Cardiac muscle cell (in vitro differentiated cells and primary cell): ENCODE measurements at places on chromosomes 1 and 21.

GRCh38 chr1:22259551-22260282, 116.8 kb upstream of the WNT4 start:
- H3K27ac ChIP-seq: no peak overlapping the region
- no peaks in the 10 kb centered on the region for H3K27me3 ChIP-seq
- H3K4me3 ChIP-seq: no peak overlapping the region
- peaks cover 3% of the 10 kb centered on the region for H3K4me1 ChIP-seq
- H3K36me3 ChIP-seq: no peaks in the 10 kb centered on the region

DNA sequence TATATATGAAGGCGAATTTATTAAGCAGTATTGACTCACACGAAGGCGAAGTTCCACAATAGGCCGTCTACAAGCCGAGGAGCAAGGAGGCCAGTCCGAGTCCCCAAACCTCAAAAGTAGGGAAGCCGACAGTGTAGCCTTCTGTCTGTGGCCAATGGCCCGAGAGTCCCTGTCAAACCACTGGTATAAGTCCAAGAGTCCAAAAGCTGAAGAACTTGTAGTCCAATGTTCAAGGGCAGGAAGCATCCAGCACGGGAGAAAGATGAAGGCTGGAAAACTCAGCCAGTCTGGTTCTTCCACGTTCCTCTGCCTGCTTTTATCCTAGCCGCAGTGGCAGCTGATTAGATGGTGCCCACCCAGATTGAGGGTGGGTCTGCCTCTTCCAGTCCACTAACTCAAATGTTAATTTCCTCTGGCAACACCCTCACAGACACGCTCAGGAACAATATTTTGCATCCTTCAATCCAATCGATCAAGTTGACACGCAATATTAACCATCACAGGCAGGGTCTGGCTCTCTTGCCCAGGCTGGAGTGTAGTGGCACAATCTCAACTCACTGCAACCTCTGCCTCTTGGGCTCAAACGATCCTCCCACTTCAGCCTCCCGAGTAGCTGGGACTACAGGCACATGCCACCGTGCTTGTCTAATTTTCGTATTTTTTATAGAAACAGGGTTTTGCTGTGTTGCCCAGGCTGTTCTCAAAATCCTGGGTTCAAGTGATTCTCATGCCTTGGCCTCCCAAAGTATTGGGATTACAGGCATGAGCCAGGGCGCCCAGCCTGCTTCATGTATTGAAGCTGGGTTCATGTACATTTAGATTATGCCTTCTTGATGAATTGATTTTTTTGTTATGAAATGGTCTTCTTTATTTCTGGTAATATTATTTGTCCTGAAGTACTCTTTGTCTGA, 85.3 kb downstream of the DHRS3 start:
- no peak for DNase-seq
- H3K27ac ChIP-seq: no peak overlapping the region

DNA sequence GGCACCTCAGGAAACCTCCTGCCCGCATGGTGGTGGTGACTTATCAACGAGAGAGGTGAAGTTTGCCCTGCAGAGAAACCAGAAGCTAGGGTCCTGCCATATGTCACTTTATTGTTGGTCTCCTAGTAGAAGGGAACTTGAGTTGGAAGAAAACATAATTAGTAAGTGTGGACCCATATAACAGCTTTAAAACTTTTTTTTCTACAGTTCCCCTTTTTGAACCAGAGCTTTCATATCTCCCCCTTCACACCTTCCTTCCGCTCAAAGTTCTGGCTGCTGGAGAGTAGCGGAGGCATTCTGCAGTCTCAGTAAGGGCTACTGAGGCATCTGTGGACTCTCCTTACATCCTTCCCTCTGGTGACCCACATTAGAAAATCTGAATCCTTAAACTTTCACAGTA, 48.9 kb downstream of the PHC2 start:
- peaks cover 18% of the 10 kb centered on the region for H3K4me1 ChIP-seq
- no peaks in the 10 kb centered on the region for H3K27me3 ChIP-seq
- H3K36me3 ChIP-seq: no peaks in the 10 kb centered on the region
- no peak overlapping the region for H3K27ac ChIP-seq
- DNase-seq: no peak

DNA sequence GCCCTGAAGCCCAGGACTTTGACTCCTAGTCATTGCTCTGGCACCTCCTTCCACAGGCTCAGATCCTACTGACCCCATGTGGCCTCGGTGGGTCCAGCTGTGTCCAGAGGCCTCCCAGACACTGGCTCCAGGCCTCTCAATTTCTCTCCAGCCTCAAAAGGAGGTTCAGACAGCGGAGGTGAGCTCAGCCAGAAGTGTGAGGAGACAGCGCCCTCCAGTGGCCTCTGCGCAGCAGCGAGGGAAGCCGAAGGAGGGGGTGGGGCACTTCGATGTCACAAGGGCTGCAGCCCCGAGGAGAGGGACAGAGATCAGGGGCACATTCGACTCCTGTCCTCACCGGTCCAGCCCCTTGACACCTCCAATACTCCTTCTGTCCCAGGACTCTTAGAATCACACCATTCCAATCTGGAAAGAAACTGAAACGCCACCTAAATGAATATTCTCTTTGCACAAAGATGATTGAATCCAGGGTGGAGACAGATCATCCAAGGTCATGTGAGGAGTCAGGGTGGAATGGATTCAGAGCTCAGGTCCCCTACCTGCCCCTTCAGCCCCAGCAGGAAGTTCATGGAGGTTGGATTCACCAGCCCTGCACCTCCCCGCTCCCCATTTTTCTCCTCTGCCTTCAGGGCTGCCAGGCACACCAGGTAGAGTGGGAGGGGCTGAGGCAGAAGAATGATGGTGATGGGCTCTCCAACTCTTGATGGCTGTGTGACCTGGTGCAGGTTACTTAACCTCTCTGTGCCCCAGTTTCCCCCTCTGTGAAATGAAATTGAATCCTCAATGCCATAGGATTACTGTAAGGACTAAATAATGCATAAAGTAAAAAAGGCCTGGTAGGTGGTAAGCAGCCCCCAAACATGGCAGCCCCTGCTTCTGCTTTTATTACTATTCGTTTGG, 34.8 kb upstream of the ZBTB40 start:
- peaks cover 20% of the 10 kb centered on the region for H3K27me3 ChIP-seq
- H3K4me3 ChIP-seq: no peak overlapping the region
- DNase-seq: peak; percentile 81

DNA sequence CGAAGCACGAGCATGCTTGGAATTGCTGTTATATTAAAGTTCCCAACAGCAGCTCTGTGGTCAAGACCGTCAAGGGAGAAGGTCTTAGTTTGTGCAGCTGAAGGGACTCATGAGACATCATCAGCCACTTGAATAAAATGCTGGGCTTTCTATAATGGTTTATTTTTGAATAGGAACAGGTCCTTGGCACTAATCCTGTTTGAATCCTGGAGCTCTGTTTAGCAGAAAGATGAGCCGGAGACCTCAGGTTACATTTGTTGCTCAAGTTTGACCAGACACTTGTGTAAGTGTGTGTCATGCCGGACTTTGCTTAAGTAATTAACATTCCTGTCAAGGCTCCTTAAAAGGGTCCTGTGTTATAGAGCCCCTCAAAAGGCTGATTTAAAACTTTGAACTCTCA, 186.5 kb downstream of the ROR1 start:
- no peaks in the 10 kb centered on the region for H3K36me3 ChIP-seq
- peak overlapping the region; percentile 22 for H3K27ac ChIP-seq
- H3K4me1 ChIP-seq: peaks cover 11% of the 10 kb centered on the region
- DNase-seq: no peak

DNA sequence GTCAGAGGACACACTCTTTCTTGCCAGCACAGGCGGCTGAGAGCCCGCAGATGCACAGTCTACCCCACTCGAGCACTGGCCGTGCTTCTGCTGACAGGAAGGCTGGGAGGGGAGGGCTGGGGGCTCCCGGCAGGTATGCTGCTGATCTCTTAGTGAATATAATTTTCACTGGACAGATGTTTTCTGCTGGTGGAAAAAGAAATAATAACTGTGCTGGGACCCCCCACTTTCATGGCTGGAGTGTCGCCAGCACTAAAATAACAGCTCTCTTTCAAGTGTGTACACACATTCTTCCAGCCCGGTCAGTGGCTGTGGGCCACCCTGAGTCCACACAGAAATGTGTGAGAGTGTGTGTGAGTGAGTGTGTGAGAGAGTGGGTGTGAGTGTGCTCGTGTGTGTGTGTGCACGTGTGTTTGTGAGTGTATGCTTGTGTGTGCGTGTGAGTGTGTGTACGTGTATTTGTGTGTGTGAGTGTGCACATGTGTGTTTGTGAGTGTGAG, 167.7 kb upstream of the USP24 start:
- no peaks in the 10 kb centered on the region for H3K27me3 ChIP-seq
- no peaks in the 10 kb centered on the region for H3K4me1 ChIP-seq
- H3K36me3 ChIP-seq: no peaks in the 10 kb centered on the region
- H3K4me3 ChIP-seq: no peak overlapping the region

DNA sequence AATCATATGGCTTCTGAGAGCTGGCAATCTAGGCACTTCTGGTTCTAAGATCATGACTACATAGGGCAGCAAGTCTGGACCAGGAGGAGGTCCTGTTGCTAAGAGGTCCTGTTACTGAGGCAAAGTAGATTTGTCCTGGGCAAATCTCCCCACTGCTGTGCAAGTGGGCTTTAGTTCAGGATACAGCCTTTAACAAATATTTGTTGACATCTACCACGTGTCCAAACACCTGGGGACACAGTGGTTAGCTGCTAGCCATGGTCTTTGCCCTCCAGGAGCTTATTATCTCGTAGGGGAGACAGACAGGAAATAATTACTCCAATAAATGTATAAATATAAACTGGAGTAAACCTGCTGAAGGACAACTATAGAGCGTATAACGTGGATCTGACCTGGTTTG, 3.2 kb downstream of the CGN start:
- H3K27ac ChIP-seq: no peak overlapping the region
- no peak for DNase-seq
- H3K4me1 ChIP-seq: peaks cover 13% of the 10 kb centered on the region
- H3K36me3 ChIP-seq: no peaks in the 10 kb centered on the region

- H3K27ac ChIP-seq: no peak overlapping the region
- peaks cover 1% of the 10 kb centered on the region for H3K4me1 ChIP-seq
- no peak overlapping the region for H3K4me3 ChIP-seq
- no peaks in the 10 kb centered on the region for H3K27me3 ChIP-seq
Observed at GRCh38 chr1:166865926-166866325, 10.1 kb downstream of the TADA1 start.

DNA sequence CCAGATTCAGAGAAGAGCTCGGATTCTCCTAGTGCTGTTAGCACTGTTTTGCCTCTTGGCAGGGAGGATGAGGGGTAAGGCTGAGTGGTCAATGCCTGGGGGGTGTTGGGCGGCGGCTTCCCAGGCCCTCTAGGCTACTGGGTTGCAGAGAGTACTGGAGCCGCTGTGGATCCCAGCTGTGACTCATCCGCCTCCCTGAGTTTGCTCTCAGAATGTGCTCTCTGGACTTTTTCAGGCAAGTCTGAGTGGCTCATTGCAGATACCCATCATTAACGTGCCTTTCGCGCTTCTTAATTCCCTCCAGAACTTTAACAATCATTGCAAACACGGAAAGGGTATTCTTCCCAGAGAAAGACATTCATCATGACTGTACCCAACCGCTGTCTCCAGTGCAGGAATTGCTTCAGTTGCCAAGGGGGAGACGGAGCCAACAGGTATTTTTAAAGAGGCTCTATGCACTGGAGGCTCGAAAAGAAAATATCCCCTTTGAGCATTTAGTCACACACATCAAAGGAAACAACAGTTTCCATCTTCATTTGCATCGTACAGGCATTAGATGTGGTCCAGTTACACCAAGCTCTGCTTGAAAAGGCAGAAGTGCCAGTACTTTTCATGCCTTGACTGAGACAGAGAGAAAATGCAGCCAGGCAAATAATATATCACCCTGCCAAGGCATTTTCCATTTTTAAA, 14.4 kb upstream of the CAMTA1 start:
- DNase-seq: no peak
- H3K27me3 ChIP-seq: no peaks in the 10 kb centered on the region
- H3K4me1 ChIP-seq: no peaks in the 10 kb centered on the region
- H3K27ac ChIP-seq: no peak overlapping the region
- no peaks in the 10 kb centered on the region for H3K36me3 ChIP-seq

DNA sequence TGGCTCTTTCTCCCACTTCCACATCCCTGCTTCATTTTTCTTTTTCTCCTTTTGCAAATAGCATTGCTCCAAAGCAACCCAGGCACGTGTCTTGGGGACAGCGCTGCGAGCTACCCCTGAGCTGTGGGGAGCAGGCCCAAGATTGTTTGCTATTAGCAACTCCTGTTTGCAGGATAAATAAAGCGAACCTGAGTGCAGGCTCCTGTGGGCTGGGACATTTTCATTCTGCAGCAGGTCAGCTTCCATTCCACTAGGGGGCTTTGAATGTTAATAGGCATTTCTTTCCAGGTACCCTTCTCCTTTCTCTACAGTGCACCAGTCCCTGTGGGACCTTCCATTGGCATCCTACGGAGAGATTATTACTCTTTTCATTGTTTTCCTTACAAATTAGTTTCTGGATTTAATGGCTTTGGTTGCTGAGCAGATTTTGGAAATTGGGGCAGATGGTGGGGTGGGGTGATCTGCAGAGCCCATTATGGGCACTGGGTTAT, 54.0 kb downstream of the OLFML3 start:
- peak; percentile 24 for DNase-seq
- H3K36me3 ChIP-seq: no peaks in the 10 kb centered on the region
- H3K4me3 ChIP-seq: no peak overlapping the region
- peaks cover 7% of the 10 kb centered on the region for H3K27me3 ChIP-seq
- no peak overlapping the region for H3K27ac ChIP-seq

DNA sequence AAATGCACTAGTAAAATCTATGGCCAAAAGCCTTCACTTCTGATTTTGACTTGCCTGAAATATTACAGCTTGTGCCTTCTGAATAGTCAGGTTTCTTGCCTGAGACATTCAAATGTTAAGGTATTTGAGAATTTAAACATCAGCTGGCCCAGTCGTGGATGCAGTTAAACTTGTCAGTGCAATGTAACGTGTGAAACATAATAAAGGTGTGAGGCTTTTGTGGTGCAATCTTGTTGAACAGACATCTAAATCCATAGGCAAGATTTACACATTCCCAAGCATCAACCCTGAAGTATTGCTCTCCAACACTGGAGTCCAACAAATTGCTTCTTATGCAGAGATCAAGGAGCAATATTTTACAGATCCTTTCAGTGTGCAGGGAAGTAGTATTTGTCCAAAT, 4.4 kb downstream of the CCN1 start:
- H3K27me3 ChIP-seq: no peaks in the 10 kb centered on the region
- H3K4me1 ChIP-seq: peaks cover 25% of the 10 kb centered on the region
- no peak for DNase-seq

DNA sequence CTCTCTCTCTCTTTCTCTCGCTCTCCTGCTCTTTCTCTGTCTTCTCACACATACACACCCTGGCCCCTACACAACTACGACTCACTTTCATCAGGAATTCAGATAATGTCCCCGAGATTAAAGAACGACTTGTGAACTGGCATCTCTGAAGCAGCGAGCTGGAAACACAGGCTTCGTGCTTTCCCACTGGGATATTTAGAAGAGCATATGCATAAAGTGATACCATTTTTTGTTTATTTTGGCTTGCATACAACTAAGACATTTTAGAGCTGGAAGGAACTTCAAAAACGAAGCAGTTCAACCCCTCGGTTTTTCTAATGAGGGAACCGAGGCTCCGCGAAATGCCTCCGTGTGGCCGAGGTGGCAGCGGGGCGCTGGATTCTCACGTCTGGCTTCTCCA, 88.6 kb downstream of the ZBTB18 start:
- H3K27ac ChIP-seq: no peak overlapping the region
- no peaks in the 10 kb centered on the region for H3K27me3 ChIP-seq
- H3K36me3 ChIP-seq: no peaks in the 10 kb centered on the region
- peaks cover 7% of the 10 kb centered on the region for H3K4me1 ChIP-seq
- no peak overlapping the region for H3K4me3 ChIP-seq
